ENCODE measurements at places on chromosomes 1 and 21.

DNA sequence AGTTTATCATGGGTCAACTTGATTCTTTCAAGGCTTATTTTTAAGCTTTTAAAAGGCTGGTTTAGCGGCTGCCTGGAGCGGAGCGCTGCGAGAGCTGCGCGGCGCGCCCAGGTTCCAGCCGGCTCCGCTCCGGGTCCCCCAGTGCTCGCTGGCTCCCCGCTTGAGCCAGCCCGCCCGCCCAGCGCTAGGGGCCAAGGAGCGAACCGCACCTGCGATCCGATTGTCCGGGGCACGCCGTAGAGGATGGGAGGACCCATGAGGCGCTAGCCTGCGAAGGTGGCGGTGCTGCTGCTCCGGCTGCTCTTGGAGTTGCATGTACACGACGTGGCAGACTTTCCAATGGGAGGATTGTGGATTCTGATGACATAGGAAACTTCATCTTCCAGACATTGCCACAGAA is 9.9 kb upstream of the CFHR4 start:
- DNase-seq: no peak

DNA sequence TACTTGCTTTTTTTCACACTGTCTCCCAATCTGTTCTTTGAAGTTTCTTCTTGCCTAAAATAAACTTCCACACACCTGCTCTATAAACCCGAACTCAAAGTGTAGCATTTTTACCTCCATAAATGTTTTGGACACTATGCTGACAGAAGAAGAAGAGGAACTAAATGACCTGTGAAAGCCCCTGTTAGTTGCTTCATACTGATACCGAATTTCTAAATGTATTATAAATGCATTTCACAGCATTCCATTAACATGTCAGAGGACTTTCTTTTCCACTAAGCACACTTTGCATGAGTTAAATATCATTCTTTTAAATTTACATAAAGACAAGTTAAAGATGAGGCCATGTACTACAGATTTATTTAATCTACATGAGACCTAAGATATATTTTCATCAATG is 281.0 kb downstream of the SMYD3 start:
- no peak for DNase-seq

GRCh38 chr1:2629627-2630497 is 3.0 kb downstream of the MMEL1 start:
- no peak for DNase-seq

- DNase-seq: no peak
These were observed 103.0 kb downstream of the PTGS2 start for GRCh38 chr1:186577216-186577615.

- peak; percentile 73 for DNase-seq
These were observed 49.1 kb upstream of the RIPK4 start for GRCh38 chr21:41815652-41816582.

DNA sequence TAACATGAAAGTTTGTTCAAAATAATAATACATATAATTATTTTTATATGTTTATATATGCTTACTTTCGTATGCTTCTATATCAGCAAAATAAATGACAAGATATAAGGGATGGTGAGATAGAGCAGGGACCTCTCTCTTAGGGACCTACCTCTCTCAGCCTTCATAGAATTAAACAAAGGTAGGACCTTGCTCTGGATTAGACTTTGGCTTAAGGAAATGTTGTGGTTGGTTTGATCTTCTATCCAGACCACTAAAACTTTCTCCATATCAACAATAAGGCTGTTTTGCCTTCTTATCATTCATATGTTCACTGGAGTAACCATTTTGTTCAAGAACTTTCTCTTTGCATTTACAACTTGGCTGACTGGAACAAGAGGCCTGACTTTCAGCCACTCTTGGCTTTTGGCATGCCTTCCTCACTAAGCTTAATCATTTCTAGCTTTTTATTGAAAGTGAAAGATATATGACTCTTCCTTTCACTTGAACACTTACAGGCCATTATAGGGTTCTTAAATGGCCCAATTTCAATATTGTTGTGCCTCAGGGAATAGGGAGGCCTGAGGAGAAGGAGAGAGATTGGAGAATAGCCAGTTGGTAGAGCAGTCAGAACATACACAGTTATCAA is 14.4 kb downstream of the FRRS1 start:
- no peak for DNase-seq

All from upper lobe of left lung (tissue), 6 donors.